Esophagus squamous epithelium (tissue), 5 donors: ENCODE measurements at places on chromosomes 7 and 10.

DNA sequence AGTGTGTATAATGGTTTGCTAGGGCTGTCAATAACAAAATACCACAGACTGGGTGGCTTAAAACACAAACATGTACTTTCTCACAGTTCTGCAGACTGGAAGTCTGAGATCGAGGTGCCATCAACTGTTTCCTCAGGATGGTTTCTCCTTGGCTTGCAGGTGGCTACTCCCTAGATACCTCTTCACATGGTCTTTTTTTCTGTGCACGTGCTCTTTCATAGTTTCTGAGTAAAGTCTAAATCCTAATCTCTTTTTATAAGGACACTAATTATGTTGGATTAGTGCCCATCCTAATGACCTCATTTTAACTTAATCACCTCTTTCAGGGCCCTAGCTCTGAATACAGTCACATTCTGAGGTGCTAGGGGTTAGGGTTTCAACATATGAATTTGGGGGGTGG lies 65.9 kb downstream of the AMPH start:
- no peak for DNase-seq

GRCh38 chr7:131011976-131012375 lies 278.0 kb upstream of the KLF14 start:
- DNase-seq, result no peak

DNA sequence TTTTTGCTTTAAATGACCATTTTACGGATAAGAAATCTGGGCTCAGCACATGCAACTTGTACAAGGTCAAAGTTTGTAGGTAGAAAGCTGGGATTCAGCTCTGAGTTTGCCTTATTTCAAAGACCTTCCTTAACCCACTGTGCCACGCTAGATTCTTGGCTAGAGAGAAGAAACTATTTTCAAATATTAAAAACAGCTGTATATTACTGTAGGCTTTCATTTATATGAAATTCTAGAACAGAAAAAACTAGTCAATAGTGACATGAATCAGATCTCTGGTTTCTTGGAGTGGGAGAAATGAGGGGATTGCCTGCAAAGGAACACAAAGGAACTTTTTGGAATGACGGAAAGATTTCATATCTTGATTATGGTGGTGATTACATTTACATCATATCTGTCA lies 53.0 kb upstream of the C1GALT1 start:
- no peak for DNase-seq

DNA sequence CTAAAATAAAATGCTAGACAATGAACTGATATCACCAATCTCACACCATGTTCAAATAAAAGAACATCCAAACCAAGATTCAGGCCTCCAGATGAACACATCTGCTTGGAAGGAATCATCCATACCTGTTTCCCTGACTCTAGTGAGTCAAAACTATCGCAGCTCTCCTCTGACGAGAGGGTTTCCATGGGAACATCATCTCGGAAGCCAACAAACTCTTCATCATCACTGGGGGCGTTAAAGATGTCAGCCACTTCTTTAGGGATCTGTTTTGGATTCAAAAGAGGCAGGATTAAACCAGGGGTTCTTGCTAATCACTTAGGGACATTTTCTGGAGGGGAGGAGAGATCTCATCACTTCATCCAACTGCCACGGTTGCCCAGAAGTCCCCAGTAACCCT lies 29.1 kb downstream of the CDCA7L start:
- no peak for DNase-seq

DNA sequence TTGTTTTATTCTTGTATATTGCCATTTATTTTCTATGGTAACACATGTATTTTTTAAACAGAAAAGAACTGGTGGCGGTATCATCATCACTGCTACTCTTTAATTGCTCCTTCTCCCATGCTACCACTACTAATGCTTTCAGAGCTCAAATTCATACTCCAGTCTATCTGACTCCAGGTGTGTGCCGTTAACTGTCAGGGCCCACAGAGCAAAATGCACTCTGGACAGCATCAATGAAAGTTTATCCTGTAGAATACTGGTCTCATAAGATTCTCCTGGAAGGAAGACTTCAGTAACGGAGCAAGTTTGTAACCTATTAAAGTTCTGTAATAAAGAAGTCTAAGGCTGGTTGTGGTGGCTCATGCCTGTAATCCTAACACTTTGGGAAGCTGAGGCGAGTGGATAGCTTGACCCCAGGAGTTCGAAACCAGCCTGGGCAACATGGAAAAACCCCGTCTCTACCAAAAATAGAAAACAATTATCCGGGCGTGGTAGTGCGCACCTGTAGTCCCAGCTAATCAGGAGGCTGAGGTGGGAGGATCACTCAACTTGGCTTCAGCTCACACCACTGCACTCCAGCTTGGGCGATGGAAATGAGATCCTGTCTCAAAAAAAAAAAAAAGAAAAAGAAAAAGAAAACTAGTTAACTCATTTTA lies 18.4 kb downstream of the ZNRF2 start:
- no peak for DNase-seq

DNA sequence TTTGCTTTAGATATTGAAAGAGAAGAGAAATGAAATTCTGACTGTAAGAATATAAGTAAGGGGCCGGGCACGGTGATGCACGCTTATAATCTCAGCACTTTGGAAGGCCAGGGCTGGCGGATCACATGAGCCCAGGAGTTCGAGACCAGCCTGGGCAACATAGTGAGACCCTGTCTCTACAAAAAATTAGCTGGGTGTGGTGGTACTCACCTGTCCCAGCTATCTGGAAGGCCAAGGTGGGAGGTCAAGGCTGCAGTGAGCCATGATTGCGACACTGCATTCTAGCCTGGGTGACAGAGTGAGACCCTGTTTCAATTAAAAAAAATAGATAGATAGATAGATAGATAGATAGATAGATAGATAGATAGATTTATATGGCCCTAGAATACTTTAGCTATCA lies 82.3 kb downstream of the BTRC start:
- DNase-seq, result no peak
